ENCODE measurements at places on chromosomes 6 and 20.

- peaks cover 11% of the 10 kb centered on the region for H3K4me1 ChIP-seq
- H3K4me3 ChIP-seq, result no peak overlapping the region
- peak overlapping the region; percentile 85 for H3K27ac ChIP-seq
- peaks cover 5% of the 10 kb centered on the region for H3K27me3 ChIP-seq
These were observed 59.7 kb upstream of the SNX9 start for GRCh38 chr6:157763129-157763903.

DNA sequence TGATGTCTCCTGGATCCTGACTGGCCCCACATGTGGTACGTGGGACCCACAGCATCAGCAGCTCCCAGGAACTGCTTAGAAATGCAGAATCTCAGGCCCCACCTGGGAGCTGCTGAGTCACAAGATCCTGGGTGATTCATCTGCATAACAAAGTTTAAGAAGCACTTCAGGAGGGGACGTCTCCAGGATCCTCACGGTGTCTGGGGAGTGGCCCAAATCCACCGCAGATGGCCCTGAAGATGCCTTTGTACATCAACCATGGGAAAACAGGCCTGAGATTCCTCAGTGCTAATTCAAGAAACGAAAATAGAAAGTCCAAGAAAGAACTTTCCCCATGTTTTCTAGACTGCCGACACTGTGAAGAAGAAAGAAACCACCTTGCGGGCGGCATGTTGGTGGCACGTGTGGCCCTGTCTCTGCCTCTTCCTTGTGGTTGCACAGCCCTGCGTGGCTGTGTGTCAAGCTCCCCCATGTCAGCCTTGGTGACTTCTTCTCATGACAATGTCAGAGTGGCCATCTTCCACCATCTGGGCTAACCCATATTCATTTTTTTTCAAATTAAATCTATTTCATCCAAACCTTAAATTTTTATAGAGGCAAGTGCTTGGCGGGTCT lies 26.1 kb downstream of the RRBP1 start:
- no peaks in the 10 kb centered on the region for H3K27me3 ChIP-seq
- peaks cover 7% of the 10 kb centered on the region for H3K4me1 ChIP-seq
- H3K36me3 ChIP-seq, result peaks cover 44% of the 10 kb centered on the region
- no peak overlapping the region for H3K4me3 ChIP-seq
- no peak for DNase-seq

- H3K4me1 ChIP-seq, result peaks cover 4% of the 10 kb centered on the region
- no peak overlapping the region for H3K27ac ChIP-seq
- H3K36me3 ChIP-seq, result no peaks in the 10 kb centered on the region
- H3K27me3 ChIP-seq, result no peaks in the 10 kb centered on the region
- DNase-seq, result no peak
These were observed 894.3 kb downstream of the TFAP2A start for GRCh38 chr6:9520417-9521151.

GRCh38 chr20:7989379-7989778 lies 30.2 kb downstream of the TMX4 start:
- peaks cover 11% of the 10 kb centered on the region for H3K36me3 ChIP-seq
- no peak for DNase-seq
- no peaks in the 10 kb centered on the region for H3K27me3 ChIP-seq
- H3K4me1 ChIP-seq, result no peaks in the 10 kb centered on the region
- no peak overlapping the region for H3K4me3 ChIP-seq

- H3K4me3 ChIP-seq, result no peak overlapping the region
- no peaks in the 10 kb centered on the region for H3K36me3 ChIP-seq
- no peaks in the 10 kb centered on the region for H3K4me1 ChIP-seq
- no peak overlapping the region for H3K27ac ChIP-seq
- no peak for DNase-seq
- H3K27me3 ChIP-seq, result no peaks in the 10 kb centered on the region
These were observed 81.7 kb upstream of the RIPOR2 start for GRCh38 chr6:25017486-25017885.

- peak overlapping the region; percentile 91 for H3K4me3 ChIP-seq
- H3K27ac ChIP-seq, result peak overlapping the region; percentile 100
- peaks cover 12% of the 10 kb centered on the region for H3K36me3 ChIP-seq
- no peaks in the 10 kb centered on the region for H3K27me3 ChIP-seq
- DNase-seq, result no peak
These were observed 920 bp upstream of the RNF5 start for GRCh38 chr6:32177183-32177787.

DNA sequence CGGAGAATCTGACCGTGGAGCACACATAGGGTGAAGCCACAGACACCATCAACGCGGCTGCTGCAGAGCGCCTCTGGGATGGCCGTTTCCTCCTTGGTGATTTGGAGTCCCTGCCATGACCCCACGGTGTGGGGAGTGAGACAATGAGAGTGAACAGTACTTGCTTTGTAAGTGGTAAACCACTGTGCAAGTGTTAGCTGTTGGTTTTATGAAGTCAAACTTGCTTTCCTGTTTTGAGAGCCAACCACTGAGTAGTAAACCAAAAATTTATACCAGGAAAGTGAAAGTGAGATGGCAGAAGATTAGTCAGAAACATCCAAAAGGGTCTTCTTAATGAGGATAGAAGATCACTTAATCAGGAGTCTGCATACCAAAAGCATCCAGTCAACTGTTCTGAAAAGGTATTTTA lies 160.7 kb downstream of the FOXC1 start:
- no peak overlapping the region for H3K27ac ChIP-seq
- DNase-seq, result no peak
- no peak overlapping the region for H3K4me3 ChIP-seq
- H3K4me1 ChIP-seq, result peaks cover 7% of the 10 kb centered on the region
- no peaks in the 10 kb centered on the region for H3K27me3 ChIP-seq

GRCh38 chr20:60113024-60113724 lies 155.0 kb downstream of the CDH26 start:
- H3K4me3 ChIP-seq, result no peak overlapping the region
- H3K36me3 ChIP-seq, result no peaks in the 10 kb centered on the region
- H3K27me3 ChIP-seq, result peaks cover 14% of the 10 kb centered on the region

DNA sequence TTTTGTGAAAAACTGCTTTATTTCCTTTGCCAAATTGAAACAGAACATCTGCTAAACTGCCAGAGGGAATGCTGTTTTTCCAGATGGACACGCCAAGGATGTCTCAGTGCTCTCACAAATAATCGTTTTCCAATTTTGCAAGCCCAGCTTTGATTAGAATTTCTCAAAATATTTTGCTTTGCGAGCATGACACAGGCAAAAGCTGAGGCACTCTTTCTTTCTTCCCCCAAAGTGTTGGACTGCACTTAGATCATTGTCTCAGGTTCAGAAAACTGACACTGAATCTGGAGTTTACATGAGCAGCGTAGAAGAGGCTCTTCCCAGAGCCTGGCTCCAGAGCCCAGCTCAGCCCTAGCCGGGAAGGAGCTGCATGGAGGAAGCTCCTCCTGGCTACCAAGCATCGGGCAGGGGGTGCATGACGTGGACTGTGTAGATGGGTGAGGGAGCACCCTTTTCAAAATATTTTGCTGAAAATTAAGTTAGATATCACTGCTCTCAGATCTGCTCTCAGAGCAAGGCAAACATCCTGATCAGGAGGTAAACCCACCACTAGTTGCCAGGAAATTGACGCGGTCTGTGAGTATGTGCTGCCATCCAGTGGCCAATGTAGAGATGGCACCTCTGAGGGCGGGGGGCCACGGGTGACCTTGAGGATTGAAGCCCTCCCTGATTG lies 107.5 kb downstream of the SLC22A3 start:
- H3K4me3 ChIP-seq, result no peak overlapping the region
- H3K27ac ChIP-seq, result no peak overlapping the region
- peak; percentile 71 for DNase-seq
- H3K36me3 ChIP-seq, result no peaks in the 10 kb centered on the region
- peaks cover 3% of the 10 kb centered on the region for H3K4me1 ChIP-seq
- H3K27me3 ChIP-seq, result no peaks in the 10 kb centered on the region

GRCh38 chr6:95847061-95847460 lies 168.7 kb upstream of the FUT9 start:
- no peaks in the 10 kb centered on the region for H3K27me3 ChIP-seq
- H3K36me3 ChIP-seq, result no peaks in the 10 kb centered on the region
- no peaks in the 10 kb centered on the region for H3K4me1 ChIP-seq
- no peak overlapping the region for H3K4me3 ChIP-seq
- H3K27ac ChIP-seq, result no peak overlapping the region
- no peak for DNase-seq
